ENCODE measurements at places on chromosomes 11 and 22. TPM values are rescaled to one million over a fixed set of nuclear protein-coding genes. Genes with fewer than 3 reads are reported as not detected.

Gene CHADL
- total RNA-seq = 0.11 TPM

Gene ACCS
- total RNA-seq = 25.9 TPM

Gene RCOR2
- 0.41 TPM for total RNA-seq

Gene SLC6A5
- total RNA-seq = not detected

Gene HBE1
- not detected for total RNA-seq

Gene GLYAT
- total RNA-seq = not detected

Gene TPH1
- total RNA-seq = 0.34 TPM

Gene PKNOX2
- not detected for total RNA-seq

Gene BIRC3
- total RNA-seq = 217 TPM

Gene MS4A14
- not detected for total RNA-seq

Gene TNNT3
- total RNA-seq = 2.9 TPM

Gene HORMAD2
- 0.53 TPM for total RNA-seq

Gene SOX6
- total RNA-seq = 0.34 TPM

Gene ATM
- total RNA-seq = 34.1 TPM

Data from activated T-helper 2 cell treated with anti-CD3 and anti-CD28 coated beads, Interferon-gamma antibody, Interleukin-2, Interleukin-4, amounts not matched to agents 10 μg/mL and 5 μg/mL and 100 μg/mL, durations not matched to agents 14 hours and 24 hours and 36 hours (primary cell).